ENCODE measurements at places on chromosomes 12 and 14.

- DNase-seq: no peak
These were observed 34.7 kb upstream of the SLC2A3 start for GRCh38 chr12:7970475-7971252.

DNA sequence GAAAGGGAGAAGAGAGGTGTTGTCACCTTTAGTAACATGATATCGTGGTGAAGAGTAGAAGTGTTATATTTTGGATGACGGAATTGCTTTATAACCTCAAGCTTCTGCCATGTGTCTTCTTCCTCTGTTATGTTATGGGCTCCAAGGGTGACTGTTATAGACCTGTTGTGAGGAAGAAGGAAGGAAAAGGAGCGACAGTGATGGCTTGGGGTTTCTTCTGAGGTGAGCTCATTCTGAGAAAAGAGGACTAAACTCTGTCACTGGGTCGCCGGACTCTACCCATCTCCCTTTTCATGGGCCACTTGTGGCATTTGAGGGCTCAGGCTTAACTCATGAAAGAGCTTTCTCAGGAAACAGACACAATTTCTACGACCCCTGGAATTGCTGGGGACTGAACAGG, 1.6 kb downstream of the CMA1 start:
- no peak for DNase-seq

DNA sequence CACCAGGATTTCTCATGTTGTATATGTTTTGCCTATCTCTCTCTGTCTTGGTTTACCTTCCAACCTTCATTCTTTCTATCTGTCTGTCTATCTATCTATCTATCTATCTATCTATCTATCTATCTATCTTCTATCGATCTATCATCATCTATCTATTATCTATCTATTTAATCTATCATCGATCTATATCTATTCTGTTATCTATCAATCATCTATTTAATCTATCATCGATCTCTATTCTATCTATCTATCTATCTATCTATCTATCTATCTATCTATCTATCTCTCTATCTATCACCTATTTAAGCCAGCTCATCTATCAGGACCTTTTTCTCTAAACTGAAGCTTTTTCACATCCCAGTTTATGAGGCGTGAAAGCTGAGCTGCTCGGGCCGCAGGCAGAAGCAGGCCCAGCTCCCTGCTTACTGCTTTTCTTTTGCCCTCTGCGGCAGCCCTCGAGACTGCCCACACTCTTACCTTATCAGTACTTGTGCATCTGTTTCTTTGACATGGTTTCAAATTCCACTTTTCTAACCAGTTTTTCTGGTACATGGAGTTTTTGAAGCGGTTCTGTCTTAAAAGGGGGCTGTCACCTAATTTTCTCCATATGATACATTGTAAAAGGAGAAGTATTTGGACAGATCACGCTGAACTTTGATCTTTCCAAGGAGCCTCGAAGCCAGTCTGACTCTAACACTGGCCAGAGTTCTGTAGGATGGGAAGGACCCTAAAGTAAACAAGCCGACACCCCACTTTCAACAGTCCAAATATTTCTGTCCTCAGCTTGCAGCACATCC, 44.4 kb upstream of the GSG1 start:
- DNase-seq: no peak

DNA sequence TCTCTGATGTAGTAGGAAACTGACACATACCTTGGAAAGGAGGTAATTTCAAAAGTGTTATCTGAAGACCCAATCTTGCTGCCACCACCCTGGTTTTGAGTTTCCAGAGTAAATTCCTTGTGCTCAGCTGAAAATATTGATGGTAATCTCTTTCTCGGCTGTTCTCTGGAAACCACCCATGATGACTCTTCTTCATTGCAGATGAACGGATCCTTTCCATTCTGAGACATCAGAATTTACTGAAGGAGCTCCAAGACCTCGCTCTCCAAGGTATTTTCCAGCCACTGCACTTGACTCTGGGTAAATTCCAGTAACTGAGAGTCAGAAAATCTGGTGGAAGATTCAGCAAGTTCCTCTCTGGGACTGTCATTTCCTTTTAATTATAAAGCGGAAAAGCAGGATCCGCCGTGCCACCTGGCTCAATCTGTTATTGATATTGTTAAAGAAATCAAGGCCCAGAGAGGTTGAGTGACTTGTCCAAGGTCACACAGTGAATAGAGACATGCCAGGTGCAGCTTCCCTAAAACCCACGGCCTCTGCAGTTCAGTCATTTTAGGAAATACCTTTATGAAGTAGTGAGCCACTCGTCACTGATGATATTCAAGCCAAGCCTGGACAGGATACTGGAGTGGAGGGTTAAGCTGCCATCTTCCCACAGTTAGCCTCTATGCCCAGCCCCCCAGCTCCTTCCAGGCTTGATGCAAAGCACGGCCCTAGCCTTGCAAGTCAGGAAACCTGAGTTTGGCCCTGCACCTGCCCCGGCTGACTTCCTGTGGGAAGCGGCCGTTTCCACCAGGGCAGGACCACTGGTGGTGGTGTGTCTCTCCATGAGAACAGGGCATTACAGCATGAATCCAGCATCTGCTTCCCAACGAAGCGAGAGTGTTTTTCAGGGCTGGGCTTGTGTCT, 4.7 kb downstream of the CHGA start:
- DNase-seq: no peak

GRCh38 chr12:52636189-52636588, 15.8 kb downstream of the KRT2 start:
- no peak for DNase-seq

GRCh38 chr14:95270203-95270602, 49.5 kb downstream of the CLMN start:
- no peak for DNase-seq

DNA sequence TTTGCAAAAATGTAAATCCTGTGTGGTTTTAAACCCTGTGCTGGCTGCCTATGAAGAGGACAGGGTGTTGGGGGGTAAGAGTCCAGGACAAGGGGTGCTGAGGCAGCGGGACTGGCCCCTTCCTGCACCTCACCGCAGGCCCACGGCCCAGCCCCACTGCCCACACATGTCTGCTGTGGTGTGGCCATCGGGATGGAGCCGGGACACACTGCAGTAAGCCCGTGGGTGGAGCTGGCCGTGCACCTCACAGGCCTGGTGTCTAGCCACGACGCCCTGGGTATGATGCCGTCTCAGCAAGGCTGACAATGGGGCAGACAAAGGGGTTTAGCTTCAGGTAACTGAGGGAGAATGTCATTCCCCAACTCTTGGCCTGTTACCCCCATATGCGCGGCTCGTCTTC, 19.6 kb downstream of the AMN start:
- DNase-seq: no peak

GRCh38 chr12:85572956-85573355, 263.3 kb downstream of the RASSF9 start:
- no peak for DNase-seq

Measured in NCI-H2081 treated with DMSO at 0.1 percent for 48 hours (cell line).